NB4 (cell line): ENCODE measurements at places on chromosomes 1 and 21.

DNA sequence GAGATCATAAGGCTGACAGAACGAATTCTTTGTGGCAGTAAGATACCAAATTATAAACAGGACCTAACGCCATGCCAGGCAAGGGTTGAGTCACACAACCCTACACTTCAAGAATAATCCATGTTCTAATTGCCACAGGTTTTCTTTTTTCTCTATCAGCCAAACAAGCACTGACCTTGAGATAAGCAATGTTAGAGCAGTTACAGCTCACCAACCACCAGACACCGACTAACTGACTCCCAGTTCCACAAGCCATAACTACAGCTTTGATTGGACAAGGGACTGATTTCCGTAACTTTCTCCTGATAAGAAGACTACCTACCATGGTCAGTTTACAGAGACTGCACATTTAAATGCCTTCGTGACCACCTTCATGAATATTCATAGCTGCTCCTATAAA is 149.6 kb downstream of the PTPRU start:
- no peak for DNase-seq

DNA sequence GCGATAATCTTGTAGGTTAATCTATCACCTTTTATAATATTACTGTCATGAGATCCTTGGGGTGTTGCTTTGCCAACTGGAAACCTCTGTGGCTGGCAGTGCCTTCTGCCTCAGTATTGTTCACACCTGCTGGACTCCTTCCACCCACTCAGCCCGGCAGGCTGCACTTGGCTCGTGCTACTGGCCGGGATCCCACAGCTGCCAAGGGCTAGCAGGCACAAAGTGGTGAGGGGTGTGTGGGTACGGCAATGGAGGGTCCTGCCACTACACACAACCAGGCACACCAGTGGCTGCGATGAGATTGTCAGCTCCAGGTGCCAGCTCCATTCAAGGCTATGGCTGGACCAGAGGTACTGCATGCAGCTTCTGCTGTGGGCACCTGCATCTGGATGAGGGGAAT is 191.2 kb upstream of the LYPLAL1 start:
- no peak for DNase-seq

DNA sequence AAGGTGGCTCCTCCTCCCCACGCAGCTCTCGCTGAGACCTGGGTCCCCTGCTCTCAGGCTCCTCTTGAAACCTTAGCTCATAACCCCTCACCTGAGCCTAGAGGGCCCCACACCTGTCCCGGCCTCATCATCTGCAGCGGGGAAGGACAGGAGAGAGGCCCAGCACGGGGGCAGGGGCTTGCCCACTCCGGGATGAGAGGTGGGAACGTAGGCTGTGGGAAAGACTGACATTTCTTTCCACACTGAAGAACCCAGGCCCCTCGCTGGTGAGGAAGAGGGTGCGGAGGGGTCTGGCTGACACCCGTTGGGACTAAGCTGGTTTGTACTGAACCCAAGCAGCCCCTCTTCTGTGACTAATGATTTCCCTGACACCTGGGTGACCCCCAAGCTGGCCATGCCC is 14.0 kb upstream of the NES start:
- no peak for DNase-seq

GRCh38 chr1:45171575-45171974 is 34.8 kb downstream of the ZSWIM5 start:
- DNase-seq = no peak

GRCh38 chr21:17794518-17795145 is 24.5 kb downstream of the C21orf91 start:
- DNase-seq = no peak

- peak; percentile 81 for DNase-seq
Measured at GRCh38 chr1:112818990-112819689, 104.0 kb upstream of the PPM1J start.

DNA sequence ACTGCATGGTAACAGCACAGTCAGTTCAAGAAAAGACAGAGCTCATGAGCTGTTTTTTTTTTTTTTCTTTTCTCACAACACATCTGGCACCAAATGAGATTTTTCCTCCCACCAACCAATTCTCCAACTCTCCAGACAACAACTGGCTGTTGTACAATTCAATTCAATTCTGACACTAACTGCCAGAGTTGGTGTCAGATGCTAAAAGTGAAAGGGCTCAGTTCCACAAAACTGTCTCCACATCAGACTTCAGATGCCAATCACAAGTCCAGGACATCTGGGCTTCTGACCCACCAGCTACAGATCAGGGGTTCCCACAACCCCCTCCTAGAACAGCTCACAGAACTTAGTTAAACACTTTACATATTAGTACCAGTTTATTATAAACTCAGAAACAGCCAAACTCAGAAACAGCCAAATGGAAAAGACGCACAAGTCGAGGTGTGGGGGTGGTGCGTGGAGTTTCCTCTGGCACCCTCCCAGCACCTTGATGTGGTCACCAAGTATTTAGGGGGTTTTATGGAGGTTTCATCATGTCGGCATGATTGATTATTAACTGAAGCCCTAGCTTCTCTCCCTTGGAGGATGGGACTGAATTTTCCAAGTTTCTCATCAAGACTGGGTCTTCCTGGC is 39.2 kb upstream of the LRRC8D start:
- DNase-seq = no peak

GRCh38 chr1:150150133-150151021 is 661 bp downstream of the PLEKHO1 start:
- peak; percentile 55 for DNase-seq

DNA sequence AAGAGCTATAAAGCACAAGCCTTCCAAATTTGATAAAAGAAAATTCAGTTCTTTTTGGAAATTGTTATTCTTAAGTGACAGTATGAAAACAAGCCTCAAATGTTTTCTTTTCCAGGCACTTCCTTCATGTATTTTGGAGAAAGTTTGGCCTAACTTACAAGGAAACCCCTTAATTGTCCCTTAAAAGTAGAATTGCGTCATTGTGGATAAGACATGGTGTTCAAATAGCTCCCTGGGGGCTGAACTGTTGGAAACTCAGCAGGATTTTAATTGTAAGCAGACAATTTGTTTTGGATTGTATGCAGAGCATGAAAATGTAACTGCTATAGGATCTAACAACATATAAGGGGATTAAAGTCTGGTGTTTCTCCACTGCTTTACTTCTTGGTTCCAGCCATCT is 35.4 kb upstream of the FGGY start:
- DNase-seq = peak; percentile 49

DNA sequence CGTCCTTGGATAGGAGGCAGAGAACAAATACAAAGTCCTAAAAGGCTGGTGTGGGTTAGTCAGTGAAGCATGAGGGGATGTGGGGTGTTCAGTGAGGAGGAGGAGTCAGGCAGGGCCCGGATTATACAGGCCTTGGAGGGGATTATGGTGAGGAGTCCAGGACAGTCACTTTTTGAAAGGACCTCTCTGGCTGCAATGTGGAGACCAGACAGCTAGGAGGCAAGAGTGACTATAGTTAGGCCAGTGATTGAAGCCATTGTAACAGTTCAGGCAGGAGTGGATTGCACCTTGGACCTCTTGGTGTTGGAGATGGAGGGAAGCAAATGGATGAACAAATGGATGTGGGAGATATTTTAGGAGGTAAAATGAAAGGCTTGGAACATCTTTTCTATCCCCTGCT is 115.8 kb downstream of the C1orf94 start:
- DNase-seq = no peak

- no peak for DNase-seq
Measured at GRCh38 chr1:240766831-240767230, 154.9 kb upstream of the GREM2 start.

DNA sequence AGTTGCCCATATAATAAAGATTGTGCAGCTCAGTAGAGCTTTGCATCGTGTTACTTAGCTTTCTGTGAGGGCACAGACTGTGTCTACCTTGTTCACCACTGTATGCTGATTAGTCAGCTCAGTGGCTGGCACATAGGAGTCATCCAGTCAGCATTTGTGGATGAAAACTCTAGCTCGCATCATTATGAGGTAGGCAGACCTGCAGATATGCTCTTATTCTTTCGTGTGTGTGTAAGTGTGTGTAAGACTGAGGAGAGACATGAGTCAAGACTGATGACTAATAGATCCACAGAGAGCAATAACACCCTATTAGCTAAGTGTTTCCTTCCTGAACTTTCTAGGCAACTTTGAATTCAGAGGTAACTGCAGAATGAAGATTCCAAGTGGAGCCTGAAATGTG is 17.1 kb downstream of the TTF2 start:
- DNase-seq = peak; percentile 38

DNA sequence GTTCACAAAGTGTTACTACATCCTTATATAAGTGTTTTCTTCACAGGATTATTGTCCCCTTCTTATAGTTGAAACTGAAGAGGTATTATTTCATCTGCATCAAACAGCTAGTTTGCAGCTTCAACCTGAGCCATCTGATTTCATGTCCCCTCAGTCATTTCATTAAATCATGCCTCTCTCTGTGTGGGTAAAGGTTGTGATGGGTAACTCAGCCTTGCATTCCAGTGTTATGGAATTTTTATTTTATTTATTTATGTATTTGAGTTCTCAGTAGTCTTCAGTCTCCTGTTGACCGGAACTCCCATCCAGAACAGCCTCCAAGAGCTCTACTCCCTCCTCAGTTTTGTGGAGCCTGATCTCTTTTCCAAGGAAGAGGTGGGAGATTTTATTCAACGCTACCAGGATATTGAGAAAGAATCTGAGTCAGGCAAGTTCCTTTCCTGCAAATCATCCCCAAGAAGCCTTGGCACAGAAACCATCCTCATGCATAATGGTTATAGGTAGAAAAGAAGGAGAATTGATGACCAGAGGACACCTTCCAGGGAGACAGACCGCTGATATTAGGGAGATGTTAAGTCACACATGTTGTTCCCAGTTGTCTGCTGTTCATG is 21.8 kb downstream of the CHD1L start:
- no peak for DNase-seq

DNA sequence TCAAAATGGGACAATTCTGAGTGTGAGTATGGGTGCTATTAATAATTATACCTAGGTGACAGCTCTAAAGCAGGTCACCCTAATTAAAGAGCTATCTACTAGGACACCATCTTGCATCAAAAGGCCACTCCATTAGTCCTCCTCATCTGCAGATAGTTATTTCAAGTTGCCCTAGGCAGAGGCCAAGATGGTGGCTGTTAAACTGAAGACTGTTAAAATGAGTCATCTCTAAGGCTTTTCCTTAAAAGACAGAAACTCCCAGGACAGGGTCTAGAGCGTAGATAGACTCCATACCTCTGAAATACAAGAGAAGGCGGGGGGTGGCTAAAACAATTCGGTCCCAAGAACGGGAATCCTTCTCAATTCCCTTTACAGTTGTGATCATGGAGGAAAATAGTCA is 4.5 kb upstream of the ZNF697 start:
- DNase-seq = no peak

- peak; percentile 44 for DNase-seq
Measured at GRCh38 chr1:25620211-25620610, 3.6 kb downstream of the MAN1C1 start.

DNA sequence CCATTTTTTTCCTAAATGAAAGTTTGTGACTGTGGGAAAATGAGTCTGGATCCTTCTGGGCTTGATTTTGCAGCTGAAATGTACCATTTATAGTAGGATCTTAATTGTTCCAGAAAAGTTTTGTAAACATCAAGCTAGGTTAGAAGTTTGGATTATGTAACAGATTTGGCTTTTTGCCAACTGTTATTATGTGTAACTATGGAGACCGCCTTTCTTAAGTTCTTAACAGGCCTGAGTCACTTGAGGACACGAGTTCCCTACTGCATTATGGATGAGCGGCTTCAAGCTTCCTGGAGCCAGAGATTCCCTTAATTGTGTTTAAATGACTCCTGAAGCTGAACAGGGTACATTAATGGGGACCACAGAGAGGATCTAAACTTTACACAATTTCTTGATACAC is 22.2 kb downstream of the SLC25A33 start:
- DNase-seq = peak; percentile 63

- peak; percentile 18 for DNase-seq
Measured at GRCh38 chr1:29133861-29134694, 10.4 kb upstream of the TMEM200B start.

DNA sequence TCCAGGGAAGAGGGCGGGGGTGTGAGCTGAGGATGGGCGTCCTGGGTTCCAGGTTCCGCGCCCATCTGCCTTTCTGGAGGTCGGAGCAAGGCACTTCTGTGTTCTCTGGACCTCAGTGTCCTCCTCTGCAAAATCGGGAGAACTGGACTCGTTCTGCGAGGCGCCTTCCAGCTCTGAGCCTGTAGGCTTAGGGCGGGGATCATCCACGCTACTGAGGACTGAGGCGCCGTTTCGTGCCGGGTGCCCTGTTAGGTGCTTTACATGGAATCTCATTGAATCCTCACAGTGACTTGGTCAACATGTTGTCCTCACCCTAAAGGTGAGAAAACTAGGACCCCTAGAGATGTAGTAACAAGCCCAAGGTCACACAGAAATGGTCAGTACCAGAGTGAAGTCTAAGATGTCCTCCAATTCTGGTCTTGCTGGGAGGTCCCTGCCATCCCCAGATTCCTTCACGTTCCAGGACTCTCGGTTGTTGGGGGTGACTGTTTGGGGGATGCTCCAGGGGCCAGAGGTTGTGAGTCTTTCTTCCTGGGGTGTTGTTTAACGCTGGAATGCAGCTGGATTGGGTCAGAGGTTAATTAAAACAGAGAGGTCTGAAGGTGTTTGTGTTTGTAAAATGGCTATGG is 677 bp downstream of the PRKAA2 start:
- DNase-seq = no peak

GRCh38 chr1:241716915-241717656 is 65.0 kb downstream of the WDR64 start:
- DNase-seq = no peak
